ENCODE measurements at places on chromosomes 3 and 15.

- no peak for DNase-seq
Measured at GRCh38 chr15:34986326-34986725, 1.8 kb downstream of the ZNF770 start.

DNA sequence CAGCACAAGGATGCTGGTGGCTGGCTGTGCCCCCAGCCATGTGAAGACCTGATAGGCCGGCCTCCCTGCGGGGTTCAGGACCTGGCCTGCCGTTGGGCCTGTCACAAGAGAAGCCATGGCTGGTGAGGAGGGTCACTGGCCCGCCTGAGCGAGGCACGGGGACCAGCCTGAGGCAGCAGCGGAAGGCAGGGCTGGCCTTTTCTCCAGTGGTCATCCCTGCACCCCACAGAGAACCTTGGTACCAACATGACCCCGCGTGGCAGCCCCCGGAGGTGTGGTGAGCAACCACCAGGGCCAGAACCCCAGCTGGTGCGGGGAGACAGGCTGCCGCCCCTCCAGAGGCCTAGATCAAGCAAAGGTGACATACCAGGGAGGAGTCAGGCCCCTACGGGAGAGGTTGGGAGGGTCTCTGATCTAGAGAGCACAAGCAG, 134.1 kb upstream of the MEF2A start:
- peak; percentile 12 for DNase-seq

DNA sequence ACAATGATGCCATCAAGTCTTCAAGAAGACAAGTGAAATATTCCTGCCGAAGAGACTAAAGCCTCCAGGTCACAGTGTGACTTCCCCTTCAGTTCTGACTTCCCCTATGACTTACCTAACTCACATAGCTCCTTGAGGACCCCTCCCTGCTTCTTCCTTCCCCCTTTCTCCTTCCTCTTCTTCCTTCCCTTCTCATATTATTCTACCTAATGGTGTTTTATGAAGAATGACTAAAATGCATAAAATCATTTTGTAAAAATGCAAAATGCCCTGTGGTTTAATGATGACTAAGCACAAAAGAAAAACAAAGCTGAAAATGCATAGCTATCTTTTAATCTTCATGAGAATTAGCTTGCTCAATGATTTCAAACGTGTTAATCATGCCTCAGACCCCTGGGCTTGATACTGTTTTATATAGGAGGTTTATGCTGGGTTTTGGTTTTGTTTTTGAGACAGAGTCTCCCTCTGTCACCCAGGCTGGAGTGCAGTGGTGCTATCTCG, 26.1 kb upstream of the TM4SF4 start:
- no peak for DNase-seq

DNA sequence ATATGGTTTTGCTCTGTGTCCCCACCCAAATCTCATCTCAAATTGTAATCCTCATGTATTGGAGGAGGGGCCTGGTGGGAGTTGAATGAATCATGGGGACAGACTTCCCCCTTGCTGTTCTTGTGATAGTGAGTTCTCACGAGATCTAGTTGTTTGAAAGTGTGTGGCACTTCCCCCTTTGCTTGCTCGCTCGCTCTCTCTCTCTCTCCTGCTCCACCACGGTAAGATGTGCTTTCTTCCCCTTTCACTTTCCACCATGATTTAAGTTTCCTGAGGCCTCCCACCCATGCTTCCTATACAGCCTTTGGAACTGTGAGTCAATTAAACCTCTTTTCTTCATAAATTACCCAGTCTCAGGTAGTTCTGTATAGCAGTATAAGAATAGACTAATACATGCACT, 60.7 kb downstream of the GSK3B start:
- no peak for DNase-seq

DNA sequence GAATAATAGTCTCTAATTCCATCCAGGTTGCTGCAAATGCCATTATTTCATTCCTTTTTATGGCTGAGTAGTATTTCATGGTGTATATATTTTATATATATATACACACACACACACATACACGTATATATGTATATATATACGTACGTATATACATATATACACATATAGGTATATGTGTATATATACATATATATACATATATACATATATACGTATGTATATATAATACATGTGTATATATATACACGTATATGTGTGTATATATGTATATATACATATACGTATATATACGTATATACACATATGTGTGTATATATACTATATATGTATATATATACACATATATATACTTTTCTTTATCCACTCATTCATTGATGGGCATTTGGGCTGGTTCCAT, 13.7 kb upstream of the STRIT1 start:
- DNase-seq = no peak

DNA sequence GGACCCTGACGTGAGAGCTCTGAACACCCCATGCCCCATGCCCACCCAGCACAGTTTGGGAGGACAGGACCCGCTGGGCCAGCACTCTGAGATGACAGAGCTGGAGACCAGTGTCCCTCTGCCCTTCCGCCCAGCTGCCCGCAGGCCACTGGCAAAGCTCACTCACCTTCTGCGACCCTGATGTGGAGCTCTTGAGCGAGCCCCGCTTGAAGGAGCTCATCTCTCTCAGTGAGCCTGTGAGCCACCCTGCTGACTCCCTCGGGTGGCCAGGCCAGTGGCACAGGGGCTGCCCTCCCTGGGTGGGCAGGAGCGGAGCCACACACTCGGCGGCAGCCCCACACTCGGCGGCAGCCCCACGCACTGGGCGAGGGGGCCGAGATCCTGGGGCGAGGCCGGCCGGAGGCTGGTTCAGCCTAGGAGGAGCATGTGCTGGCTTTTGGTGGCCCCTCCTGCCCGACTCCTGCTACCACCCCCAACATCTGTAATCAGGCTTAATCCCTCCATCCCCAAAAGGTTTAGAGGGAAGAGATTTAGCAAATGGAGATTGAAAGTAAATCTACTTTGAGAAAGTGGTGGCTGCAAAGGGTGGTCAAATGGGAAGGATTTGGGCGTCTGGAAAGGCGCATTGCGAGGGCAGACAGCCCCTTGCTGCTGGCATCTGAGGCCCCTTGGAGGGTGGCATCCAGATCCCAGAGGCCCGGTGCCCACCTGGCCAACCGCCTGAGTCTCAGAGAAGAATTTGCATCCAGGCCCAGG, 59.4 kb upstream of the TRPM1 start:
- DNase-seq = no peak

DNA sequence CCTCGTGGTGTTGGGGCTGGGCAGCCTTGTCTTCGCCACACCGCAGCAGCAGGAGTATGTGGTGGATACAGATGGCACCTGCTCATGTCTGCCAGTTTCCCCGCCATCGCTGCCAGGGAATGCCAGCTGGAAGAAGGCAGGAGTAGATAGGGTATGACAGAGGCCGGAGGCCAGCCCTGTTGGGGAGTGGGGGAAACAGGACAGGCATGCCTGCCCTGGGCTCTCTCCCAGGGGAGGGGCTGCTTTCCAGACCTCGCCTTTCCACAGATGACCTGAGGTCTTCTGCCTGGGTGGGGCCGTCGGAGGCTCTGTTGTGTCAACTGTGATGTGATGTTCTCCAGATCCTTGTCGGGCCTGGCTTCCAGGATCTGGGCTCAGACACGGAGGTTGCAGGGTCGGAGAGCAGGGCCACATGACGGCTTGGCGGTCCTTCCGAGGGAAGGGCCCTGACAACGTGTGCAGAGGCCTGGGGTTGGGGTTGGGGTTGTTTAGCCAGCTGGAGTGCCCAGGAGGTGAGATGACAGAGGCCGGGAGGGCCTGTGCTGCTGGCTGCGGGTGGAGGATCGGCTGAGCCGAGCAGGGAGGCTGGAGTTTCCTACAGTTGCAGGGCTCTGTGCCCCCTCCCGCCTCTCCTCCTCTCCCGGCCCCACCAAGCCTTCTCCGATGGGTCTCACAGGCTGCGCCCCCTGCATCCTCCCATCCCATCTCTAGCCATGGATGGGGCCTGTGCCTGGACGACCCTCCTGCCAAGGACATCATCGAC, 102.0 kb downstream of the TBC1D2B start:
- DNase-seq = no peak

GRCh38 chr15:82538961-82539690, 1.1 kb downstream of the RPS17 start:
- no peak for DNase-seq

DNA sequence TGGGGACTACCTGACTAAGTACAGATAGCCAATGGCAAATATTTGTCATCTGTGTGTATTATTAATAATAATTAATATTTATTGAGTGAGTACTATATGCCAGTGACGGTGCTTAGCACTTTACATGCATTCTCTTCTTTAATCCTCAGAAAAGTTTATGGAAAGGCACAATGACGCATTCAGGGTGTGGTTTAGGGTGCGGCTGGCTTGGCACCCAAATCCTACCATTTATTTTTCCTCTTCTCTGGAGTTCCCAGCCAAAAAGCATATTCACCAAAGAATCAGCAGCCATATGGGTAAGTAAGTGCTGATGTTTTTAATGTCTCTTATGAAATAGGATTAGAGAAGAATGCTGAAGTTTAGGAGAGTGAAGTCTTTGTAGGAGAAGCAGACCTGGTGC, 140.4 kb upstream of the TP63 start:
- DNase-seq = no peak

GRCh38 chr3:171390051-171390941, 69.9 kb downstream of the TNIK start:
- no peak for DNase-seq

- no peak for DNase-seq
Measured at GRCh38 chr3:148494451-148494850, 203.3 kb upstream of the AGTR1 start.

DNA sequence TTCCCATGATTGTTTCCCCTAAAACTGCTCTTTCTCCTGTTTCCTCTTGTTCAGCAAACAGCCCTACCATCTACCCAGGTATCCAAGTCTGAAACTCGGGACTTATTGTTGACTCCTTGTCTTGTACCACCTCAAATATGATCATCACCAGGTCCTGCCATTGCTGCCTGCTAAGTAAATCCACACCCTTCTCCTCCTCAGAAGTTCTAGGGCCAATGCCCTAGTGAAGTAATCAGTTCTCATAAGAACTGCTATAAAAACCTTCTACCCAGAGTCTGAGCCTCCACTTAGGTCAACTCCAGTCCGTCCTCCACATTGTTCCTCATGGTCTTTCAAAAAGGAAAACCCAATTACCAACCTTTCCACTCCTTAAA, 77.0 kb upstream of the IL12A start:
- DNase-seq = no peak

- no peak for DNase-seq
Measured at GRCh38 chr15:39018966-39019365, 454.4 kb upstream of the RASGRP1 start.

GRCh38 chr3:161042023-161042501, 63.1 kb downstream of the B3GALNT1 start:
- no peak for DNase-seq

- no peak for DNase-seq
Measured at GRCh38 chr15:53266176-53266575, 476.0 kb upstream of the ONECUT1 start.

GRCh38 chr3:55205990-55206389, 278.1 kb upstream of the LRTM1 start:
- DNase-seq = no peak

GRCh38 chr3:16741103-16741758, 136.0 kb upstream of the DAZL start:
- DNase-seq = no peak

DNA sequence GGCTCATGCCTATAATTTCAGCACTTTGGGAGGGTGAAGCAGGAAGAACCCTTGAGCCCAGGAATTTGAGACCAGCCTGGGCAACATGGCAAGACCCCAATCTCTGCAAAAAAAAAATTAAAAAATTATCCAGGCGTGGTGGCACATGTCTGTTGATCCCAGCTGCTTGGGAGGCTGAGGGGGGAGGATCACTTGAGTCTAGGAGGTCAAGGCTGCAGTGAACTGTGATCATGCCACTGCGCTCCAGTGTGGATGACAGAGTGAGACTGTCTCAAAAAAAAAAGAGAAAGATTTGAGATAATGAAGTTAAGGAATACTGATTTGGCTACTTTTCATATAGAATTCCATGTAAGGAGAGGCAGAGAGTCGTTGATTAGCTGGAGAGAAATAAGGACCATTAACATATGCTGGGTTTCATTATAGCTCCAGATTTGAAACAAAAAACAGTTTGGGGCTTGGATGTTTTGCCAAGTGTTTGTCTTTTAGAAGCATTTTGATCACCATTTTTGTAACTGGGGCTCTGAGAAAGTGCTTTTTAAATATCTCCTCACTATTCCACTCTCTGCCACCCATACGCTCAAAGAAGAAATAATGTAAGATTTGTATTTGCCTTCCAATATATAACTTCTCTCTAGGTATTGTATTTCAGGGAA, 214.2 kb downstream of the FEZF2 start:
- no peak for DNase-seq

DNA sequence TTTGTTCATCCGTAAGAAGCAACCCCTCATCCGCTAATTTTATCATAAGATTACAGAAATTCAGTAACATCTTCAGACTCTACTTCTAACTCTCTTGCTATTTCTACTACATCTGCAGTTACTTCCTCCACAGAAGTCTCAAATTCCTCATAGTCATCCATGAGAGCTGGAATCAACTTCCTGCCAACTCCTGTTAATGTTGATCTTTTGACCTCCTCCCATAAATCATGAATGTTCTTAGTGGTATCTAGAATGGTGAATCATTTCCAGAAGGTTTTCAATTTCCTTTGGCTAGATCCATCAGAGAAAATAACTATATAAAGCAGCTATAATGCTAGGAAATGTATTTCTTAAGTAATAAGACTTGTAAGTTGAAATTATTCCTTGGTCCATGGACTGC, 115.1 kb downstream of the TAFA4 start:
- DNase-seq = no peak

DNA sequence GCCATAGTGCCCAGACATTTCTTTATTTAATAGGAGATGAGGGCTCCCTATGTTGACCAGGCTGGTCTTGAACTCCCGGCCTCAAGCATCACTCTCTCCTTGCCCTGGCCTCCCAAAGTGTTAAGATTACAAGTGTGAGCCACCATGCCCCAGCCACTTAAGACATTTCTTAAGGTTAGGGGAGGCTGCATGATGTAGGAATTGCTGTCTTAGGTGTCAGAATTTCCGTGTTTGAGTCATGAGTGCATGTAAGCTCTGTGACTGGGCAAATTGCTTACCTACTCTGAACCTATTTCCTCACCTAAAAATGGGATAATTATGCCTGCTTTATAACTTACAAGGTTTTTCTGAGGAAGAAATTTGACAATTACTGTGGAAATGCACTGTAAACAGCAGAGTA, 34.2 kb upstream of the SIAH2 start:
- no peak for DNase-seq
